Stimulated activated CD4-positive, alpha-beta T cell treated with anti-CD3 and anti-CD28 coated beads, TNF-alpha, amount 100 ng/mL, for 4 hours (primary cell): ENCODE measurements at places on chromosomes 3 and 15.

DNA sequence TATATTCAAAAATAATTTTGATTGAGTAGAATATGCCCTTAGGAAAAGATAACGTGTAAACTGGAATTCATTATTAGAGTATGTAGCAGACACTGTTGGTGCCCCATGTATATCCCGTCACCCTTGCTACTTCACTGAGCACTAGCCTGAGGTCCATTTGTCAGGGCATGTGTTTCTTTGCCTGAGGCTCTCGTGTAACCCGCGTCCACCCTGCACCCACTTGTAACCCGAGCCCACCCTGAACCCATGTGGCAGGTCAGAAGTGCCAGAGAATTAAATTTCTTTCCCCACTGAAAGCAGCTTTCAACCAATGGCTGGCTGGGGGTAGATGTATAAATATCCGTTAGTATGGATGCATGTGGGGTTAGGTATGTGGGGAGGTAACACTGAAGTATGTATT is 474.2 kb upstream of the ZNF385D start:
- no peak for DNase-seq

DNA sequence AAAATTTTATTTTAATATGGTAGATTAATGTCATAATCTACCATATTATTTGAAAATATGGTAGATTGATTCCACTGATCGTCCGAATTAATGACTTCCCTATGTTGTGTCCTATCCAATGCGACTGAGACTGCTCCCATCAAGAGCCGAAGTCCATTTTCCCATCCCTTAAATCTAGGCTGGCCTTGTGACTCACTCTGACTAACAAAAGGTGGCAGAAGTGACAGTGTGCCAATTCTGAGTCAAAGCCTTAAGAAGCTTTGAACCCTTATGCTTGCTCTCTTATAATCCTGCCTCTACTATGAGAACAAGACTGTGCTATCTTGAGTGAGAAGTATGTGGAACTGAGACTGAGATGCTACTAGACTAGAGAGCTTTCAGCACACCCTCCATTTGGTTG is 387.2 kb downstream of the ROBO1 start:
- no peak for DNase-seq

- DNase-seq, result no peak
Measured at GRCh38 chr3:177375316-177375715, 178.0 kb upstream of the TBL1XR1 start.

GRCh38 chr15:95280711-95281110 is 1049.3 kb downstream of the MCTP2 start:
- DNase-seq, result no peak

DNA sequence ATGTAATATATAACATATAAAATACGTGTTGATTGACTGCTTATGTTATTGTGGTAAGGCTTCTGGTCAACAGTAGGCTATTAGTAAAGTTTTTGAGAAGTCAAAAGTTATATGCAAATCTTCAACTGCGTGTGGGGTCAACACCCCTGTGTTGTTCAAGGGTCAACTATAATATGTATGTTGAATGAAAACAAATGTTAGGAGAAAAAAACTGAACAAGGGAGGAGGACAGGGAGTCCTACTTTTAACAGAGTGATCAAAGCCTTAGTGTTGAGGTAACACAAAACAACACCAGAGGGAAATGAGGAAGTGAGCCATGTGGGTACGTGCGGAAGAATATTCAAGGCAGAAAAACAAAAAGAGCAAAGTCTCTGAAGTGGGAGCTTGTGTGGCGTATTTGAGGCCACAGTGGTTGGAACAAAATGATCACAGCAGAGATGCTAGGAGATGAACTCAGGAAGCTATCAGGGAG is 62.5 kb downstream of the SFMBT1 start:
- DNase-seq, result peak; percentile 21

GRCh38 chr3:1693145-1693544 is 405.5 kb upstream of the CNTN4 start:
- no peak for DNase-seq

DNA sequence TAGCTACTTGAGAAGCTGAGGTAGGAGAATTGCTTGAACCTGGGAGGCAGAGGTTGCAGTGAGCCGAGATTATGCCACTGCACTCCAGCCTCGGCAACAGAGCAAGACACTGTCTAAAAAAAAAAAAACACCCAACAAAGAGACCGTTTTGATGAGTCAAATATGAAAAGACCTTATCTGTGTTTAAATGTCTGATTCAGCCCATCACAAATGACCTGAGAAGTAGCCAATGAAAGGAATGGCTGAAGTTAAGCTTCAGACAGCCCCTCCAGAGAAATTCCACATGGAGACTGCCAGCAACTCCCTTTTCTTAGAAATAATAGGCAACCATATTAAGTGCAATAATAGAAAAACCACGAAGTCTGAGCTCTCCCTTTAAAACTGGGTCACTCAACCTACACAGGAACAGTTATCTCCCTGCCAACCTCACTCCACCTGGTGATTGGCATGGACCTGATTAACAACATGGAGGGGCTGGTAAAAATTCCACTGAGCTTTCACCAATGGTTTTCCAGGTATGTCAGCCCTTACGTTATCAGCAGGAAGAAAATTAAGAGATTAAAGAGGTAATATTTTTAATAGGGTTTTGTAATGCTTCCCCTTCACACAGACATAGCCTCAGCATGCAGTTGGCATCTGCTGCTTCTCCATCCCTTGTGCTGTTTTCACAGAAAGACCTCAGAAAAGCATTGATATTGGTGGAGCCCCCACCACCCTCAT is 238.1 kb upstream of the STT3B start:
- no peak for DNase-seq

DNA sequence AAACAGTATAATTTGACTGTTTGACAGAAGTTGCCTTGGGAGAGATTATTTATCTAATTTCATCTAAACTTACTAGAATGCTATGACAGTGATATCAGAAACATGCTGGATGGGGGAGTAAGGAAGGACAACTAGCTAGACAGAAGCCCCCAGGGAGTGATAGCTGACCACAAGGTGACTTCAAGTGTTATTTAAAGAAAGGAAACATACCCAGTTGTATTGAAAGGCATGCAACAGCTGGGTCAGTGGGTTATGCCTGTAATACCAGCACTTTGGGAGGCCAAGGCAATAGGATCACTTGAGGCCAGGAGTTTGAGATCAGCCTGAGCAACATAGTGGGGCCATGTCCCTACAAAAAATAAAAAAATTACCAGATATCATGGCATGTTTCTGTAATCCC is 69.6 kb downstream of the SLC49A4 start:
- no peak for DNase-seq

GRCh38 chr15:40847223-40847961 is 3.5 kb downstream of the SPINT1 start:
- DNase-seq, result no peak

DNA sequence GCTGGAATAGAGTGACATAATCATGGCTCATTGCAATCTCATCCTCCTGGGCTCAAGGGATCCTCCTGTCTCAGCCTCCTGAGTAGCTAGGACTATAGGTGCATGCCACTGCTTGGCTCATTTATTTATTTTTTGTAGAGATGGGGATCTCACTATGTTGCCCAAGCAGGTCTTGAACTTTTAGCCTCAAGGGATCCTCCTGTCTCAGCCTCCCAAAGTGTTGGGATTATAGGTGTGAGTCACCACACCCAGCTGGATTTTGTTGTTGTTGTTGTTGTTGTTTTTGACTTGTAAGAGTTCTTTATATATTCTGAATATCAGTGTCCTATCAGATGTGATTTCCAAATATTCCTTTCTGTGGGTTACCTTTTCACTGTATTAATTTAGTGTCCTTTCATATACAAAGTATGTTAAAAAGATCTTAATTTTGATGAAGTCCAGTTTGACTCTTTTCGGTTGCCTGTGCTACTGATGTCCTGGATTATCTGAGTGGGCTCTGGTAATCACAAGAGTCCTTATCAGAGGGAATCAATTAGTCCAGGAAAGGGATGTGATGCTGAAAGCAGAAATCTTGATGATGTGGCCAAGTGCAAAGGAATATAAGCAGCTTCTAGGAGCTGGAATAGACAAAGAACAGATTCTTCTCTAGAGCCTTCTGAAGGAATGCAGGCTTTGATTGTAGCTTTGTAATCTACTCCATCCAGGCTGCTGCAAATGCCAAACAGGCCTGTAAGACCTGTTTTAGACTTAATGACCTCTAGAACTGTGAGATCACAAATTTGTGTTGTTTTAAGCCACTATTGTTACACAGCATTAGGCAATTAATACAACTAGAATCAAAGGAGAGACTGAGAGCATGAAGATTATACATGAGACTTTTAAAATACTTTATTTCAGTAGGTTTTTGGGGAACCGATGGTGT is 30.2 kb downstream of the NCK1 start:
- no peak for DNase-seq

DNA sequence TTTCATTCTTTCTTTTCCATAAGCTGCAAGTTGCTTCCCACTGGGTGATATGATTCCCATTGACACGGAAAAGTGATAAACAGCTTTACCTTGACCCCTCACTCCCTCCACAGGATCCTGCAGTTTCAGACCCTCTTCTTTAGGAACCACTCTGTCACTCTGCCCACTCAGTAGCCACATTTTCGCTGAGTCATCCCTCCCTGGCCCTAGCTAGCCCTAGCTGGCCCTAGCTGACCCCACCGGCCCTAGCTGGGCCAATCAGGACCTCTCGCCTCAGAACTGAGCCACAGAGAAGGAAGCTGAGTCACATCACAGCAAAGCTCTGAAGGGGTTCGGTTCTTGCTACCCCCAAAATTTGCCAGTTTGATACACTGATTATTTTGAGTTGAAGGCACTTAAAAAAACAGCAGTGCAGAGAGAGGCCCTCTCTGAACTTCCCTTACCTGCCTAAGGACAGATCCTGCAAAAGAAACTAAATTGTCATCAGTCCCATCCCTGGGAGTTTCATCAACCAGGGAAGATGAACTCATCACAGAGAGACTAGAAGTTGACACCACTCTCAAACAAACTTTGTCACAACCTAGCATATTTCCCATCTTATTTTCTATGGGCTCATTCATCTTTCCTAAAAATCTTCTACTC is 233.5 kb upstream of the PROK2 start:
- no peak for DNase-seq

DNA sequence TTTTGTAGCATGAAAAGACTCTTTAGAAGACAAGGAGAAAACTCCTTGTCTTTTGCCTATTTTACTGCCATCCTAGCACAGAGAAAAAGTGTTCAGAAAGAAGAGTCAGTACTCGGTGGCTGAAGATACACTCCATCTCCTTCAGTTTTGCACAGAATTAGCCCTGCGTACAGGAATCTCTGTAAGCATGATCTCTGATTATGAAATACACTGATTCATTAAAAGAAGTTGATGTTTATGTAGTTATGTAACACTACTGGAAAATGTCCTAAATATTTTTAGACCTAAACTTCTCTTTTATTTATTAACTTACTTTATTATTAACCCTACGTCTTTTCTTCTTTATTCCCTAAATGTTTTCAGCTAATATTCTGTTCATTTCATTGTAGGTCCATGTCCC is 138.4 kb downstream of the LEKR1 start:
- no peak for DNase-seq

DNA sequence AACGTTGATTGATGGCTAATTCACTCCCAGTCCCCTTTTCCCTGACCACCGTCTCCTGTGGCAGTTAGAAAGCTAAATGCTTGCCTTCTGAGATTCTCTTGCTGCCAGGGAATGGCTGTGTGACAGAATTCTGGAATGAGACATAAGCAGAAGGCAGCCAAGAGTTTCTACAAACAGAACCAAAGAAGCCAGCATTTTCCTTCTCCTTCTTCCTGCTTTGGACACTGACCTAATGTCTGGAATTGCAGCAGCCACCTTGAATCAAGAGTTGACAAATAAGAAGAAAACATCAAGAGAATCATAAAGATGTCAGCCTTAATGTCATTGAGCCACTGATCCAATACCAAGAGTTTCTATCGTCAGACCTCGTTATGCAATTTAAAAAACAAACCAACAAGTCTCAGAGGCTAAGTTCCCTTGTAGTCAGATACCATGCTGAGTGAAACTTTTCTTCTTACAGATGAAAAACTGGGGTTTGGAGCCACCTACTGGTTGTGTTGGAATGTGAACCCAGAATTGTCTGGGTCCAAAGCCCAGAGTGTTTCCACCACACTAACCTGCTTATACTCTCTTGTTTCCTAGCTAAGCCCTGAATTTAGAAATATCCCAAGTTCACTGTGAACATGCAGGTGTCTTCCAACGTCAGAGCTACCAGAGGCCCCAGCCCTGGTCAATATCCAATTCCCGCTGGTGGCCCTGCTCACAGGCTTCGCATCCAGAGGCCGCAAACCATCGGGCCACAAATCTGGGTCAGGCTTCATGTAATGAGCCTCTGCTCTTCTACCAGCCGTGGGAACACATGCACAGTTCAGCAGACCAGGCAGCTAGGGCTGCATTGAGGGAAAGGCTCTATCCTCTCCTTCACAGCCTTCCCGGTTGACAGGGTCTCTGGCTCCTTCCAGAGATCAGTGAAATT is 42.5 kb downstream of the MCF2L2 start:
- DNase-seq, result peak; percentile 31

GRCh38 chr3:159923336-159923735 is 65.3 kb upstream of the IL12A start:
- no peak for DNase-seq

GRCh38 chr15:90637693-90638092 is 79.5 kb upstream of the BLM start:
- DNase-seq, result no peak

DNA sequence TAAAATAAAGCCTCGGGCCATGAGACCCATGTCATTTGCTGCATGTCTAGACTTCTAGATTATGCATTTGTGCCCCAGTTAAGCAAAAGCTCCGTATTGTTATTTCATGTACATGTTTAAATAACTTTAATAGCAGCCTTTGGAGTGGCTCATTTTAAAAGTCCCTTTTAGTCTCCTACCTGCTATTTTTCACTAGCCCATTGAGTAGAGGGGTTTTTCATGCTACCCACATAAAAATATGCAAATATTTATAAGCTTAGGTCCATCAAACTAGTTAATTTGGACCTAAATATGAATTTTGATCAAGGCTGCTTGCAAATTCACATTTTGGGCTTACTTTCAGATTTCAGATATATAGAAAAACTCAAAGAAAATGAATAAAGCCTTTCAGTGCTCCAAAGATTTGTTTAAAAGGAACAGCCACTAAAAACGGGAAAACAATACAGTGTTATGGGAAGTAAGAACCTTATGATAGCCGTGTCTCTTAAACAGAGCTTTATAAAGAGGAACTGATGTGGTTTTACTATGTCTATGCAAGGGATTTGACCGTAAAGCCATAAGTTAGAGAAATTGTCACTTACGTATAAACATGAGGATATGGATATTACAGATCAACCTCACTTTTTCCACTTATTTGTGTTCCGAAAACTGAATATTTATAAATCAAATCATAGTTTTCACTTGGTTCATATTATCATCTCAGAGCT is 30.0 kb downstream of the FILIP1L start:
- no peak for DNase-seq

- DNase-seq, result no peak
Measured at GRCh38 chr15:84913360-84913723, 28.9 kb downstream of the SLC28A1 start.

DNA sequence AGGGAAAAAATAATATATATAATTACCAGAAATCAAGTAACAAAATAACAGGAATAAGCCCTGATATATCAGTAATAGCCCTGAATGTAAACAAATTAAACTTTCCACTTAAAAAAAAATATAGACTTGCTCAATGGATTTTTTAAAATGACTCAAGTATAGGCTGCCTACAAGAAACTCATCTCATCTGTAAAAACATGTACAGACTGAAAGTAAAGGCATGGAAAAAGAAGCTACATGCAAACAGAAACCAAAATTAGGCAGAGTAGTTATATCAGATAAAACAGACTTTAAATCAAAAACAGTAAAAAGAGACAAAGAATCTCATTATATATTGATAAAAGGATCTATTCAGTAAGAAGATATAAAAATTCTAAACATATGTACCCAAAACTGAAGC is 82.4 kb upstream of the STT3B start:
- DNase-seq, result no peak
